ENCODE measurements at places on chromosomes 3 and 15.

DNA sequence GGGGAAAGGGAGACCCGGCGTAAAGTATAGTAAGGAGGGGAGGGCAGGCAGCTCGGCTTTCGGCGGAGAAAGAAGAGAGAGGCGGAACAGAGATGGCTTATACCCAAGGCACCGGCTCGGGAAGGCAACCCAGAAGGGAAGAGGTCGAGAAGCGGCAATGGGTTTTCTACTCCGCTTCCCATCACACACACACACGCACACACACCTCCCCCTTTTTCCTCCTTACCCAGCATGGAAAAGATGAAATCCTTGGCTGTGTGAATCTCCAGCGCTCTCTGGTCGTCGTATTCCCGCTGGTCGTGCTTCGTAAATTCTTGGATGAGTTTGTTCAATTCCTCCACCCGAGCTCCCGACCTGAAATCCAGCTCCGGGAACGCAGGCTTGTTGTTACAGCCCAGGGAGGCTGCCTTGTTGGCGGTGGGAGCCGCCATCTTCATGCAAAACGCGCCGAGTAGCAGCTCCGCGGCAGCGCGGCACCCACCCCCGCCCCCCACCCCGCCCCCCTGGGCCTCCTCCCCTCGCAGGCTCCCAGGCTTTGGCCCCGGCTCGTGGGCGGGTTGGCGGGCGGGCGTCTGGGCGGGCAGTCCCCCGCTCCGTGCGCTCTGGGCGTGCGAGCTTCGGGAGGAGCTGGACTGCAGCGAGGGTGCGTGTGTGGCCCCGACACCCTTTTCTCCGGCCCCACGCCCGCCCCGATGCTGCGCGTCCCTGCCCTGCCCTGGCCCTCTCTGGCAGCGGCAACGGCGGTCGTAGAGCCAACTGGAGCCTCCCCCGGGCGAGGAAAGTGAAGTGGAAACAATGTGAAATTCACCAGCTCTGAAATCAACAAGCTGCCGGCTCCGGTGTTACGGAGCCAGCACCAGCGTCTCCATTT lies at the start of gene MB21D2:
TSS of gene MB21D2 (minus strand) at position 453 of the 871 bp plus-strand sequence. CDS start at position 437, 16 bp downstream.
- peak; percentile 80 for DNase-seq

DNA sequence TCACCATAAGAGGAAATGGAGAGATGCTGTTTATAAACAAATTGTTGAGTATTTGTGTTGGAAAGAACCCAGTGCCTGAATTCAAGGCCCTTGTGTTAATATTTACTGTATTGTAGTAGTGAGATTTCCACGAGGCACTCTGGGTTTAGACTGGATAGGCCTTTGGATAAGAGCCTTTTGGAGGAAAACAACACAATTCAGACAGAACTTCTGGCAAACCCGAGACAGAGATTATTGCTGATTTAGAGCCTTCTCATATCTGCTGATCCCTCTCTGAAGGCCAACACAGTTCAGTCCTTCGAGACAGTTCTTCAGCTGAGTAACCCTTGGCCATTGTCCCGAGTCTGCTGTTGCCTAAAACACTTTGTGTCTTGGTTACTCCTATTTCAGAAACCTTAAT lies 55.7 kb downstream of the LMCD1 start:
- no peak for DNase-seq

GRCh38 chr3:152019508-152019907 lies 146.1 kb downstream of the SUCNR1 start:
- DNase-seq: no peak

DNA sequence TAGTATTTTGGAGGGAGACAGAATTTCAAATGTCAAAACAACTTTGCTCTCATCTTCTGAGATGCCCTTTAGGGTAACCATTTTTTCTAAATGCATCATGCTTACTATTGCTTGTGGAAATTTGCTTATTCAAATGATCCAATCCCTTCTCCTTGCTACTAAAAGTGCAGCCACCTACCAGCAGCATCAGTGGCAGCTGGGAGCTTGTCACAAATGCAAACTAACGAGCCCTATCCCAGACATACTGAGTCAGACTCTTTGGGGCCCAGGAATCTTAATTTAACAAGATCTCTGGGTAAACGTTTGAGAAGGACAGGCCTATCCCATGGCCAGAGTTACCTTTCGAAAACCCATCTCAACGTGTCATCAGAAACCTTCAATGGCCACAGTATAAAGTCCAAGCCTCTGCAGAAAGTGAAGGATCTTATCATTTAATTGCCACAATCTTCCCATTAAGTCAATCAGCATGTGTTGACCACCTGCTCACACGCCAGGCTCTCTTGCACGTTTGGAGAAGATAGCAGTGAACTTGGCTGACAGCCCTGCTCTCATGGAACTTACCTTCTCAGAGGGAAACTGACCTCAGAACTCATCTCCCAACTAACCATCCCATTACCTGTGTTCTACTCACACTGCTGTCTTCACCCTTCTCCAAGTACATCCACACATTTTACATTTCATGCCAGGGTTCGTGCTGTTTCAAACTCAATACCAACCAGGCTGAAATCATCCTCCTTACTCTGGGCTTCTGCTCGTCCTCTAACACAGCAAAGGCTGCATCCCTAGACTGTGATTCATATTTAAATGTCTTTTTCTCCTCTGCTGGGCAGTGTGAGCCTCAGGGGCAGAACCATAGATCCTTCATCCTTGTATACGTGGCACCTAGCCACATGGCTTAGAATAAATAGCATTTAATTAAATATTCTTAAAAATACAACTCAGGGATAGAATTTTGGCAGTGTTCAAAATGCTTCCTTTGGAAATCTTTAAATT lies 24.8 kb upstream of the VGLL4 start:
- DNase-seq: no peak

GRCh38 chr3:197718891-197719290 lies 17.8 kb downstream of the RUBCN start:
- DNase-seq: peak; percentile 96

- no peak for DNase-seq
Observed at GRCh38 chr3:106124818-106125217, 256.0 kb upstream of the CBLB start.

DNA sequence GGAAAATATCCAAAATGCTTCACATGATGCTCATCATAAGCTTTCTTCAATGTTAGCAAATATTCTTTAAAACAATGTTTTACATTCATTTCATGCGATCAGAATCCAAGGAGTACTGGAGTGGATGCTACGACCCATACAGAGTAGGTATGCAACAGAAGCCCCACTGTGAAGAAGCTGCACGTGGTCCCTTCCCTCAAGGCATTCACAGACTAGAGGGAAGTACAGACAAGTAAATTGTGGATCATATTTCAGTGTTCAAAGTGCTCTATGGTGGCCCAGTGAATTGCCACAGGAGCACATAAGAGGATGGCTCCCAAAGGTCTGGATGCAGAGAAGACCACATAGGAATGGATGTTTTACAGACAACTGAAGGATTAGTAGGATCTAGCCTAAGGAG lies 789.9 kb downstream of the IGSF11 start:
- DNase-seq: no peak

DNA sequence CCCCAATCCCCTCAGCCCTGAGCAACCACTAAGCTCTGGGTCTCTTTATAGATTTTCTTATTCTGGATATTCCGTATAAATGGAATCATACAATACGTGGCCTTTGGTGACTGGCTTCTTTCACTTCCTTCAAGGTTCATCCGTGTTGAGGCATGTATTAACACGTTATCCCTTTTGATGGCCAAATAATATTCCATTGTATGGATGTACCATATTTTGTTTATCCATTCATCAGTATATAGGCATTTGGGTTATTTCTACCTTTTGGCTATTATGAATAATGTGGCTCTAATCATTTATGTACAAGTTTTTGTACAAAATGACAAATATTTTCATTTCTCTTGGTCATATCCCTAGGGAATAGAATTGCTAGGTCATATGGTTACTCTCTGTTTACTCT lies 284.4 kb downstream of the FAM43A start:
- DNase-seq: no peak

- DNase-seq: no peak
Observed at GRCh38 chr3:88041005-88041404, 17.8 kb downstream of the CGGBP1 start.

GRCh38 chr3:133113927-133114597 lies 75.9 kb downstream of the TMEM108 start:
- DNase-seq: no peak

- no peak for DNase-seq
Observed at GRCh38 chr3:105526360-105527111, 159.8 kb downstream of the ALCAM start.

GRCh38 chr3:18740631-18741583 lies 315.8 kb upstream of the SATB1 start:
- no peak for DNase-seq

DNA sequence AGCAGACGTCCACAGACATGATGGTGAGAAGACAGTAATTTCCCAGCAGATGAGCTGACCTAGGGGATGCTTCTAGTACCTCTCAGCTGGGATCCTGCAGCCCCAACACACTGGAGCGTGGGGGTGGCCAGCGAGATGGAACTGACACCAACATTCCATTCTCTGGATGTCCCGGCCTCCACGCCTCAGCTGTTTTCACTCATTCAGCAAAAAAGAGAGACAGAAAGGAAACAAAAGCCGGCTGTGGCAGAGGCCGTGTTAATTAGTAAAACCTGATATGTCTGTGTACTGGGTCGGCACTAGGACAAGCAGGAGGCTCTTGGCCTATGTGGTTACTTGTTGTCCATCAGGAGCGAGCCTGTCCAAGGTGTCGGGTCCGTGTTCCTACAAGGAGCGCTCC lies 82.6 kb upstream of the MYZAP start:
- no peak for DNase-seq

GRCh38 chr3:50322115-50322385 lies 495 bp downstream of the HYAL2 start:
- DNase-seq: no peak

DNA sequence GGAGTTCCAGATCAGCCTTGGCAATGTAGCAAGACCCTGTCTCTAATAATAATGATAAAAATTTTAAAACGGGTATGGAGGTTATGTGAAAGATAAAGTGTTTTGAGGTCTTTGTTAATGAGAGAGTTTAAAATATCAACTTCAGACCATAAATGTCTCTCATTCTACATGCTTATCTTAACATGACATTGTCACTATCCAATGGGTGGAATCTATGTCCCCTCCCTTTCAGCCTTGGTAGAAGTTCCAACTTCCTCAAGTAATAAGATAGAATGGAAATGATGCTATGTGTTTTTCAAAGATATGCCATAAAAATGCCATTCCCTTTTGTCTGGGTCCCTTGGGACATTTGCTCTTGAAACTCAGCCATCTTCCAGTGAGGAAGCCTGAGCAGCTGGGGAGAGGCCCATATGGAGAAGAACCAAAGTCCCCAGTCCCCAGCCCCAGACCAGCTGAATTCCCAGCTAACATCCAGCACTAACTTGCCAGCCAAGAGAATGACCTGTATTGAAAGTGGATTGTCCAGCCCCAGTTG lies 17.0 kb downstream of the RPSA start:
- DNase-seq: no peak

GRCh38 chr15:46242935-46243334 lies 608.1 kb downstream of the SQOR start:
- DNase-seq: no peak

DNA sequence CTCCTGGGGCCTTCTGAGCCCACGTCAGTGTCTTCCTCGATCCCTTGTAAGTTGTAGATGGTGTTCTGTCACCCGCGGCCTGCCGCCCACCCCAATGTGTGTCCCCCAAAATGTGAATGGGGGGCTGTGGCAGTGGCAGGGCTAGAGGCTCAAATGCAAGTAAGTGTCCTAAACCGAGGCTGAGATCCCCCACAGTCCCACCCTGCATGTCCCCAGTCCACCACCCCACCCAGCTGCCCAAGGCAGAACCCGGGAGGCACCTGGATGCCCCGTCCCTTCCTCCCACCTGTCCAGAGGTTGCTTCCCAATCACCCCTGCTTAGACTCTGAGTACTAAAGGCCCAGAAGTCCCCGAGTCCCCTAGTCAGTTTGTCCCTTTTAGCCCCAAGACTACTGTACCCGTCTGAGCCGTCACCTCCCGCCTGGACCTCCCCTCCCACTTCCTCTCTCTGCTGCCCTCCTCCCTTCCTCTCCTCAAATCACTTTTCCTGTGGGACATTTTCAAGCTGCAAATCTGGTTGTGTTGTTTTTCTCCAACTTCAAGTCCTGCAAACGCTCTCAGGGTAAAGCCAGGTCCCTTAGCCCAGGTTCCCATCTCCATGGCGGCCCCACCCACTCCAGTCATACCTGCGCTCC lies 11.8 kb upstream of the PLXND1 start:
- DNase-seq: no peak

DNA sequence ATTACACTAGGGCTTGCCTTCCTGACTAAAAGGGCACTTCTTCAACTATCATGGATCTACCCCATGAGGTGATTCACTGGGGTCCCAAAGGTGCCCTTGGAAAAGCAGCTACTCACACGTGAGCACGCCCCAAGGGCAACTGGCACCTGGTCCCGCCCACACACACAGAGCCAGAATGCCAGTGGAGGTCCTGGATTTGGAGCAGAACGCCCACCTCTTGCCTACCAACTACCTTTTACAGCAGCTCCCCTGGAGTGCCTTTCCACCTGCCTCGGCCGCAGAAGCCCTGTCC lies 1.8 kb upstream of the CTDSPL start:
- no peak for DNase-seq

DNA sequence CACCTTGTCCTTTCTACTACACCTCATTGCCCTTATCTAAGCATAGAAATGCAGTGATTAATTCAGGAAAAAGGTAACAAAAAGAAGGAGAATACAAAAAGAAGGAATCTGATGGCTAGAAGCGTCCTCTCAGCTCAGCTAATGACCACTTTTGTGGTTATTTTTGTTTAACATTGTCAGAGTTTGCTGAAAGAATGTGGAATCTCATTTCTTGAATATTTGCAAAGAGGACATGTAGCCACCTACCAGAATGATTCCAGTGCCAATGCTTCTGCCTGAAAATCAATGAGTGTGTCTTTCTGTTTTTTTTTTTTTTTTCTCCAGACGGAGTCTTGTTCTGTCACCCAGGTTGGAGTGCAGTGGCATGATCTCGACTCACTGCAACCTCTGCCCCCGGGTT lies 24.5 kb downstream of the NANOGP8 start:
- DNase-seq: no peak

DNA sequence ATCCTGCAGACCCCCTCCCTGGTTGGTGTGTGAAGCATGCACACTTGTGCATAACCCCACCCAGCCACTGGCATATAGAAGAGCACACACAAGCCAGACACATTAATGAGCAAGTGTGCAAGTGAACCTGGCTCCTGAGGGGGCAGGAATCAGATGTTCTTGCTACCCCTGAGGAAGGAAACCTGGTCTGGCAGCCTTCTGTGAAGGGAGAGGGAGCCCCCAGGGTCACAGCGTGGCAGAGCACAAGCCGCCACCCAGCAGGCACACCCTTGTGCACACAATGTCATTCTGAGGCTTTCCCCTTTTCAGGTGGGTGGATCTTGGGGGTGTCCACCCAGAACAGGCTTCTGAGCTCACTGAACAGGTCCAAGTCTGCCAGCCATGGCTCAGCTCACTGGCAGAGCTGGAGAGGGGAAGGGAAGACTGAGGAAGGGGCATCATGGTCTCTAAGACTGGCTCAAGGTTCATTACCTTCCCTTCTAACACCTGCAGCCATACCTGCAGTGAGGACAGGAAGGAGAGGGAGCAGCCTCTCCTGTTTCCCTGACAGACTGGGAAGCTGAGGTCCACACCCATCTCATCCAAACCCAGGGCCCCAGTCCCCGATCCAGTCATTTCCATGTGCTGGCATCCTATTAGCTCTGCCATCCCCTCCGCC lies 31.6 kb upstream of the SEMA3F start:
- DNase-seq: no peak

Data from RKO (cell line).